ENCODE measurements at places on chromosomes 13 and 19.

- DNase-seq = no peak
Observed at GRCh38 chr19:17370026-17370587, 7.0 kb downstream of the PLVAP start.

DNA sequence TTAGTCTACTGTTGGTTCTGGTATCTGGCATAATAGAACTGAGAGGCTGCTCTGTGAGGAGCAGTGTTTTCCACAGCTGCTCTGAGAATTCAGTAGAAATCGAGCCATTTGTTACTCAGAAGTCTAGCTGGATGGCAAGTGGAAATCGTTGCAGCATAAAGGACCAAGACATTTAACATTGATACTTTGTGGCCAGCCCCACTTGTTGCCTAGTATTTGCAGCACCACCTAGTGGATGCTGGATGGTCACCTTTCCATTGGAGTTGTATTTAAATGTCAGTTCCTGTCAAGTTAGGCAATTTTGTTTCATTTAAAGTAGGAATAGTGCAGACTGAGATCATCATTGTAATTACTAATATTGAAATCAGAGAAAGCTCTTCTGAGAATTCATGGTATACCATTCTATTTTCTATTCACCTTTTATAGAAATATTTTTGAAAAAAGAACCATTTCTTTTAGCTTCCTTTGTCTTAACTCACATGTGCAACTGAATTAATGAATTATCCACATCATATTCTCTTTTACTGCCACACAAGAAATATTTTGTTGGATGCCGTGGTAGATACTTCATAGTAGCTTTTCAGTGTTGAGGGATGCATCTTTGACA, 64.6 kb downstream of the PDS5B start:
- DNase-seq = peak; percentile 39

- DNase-seq = no peak
Observed at GRCh38 chr19:48348045-48348444, 15.7 kb downstream of the TMEM143 start.

DNA sequence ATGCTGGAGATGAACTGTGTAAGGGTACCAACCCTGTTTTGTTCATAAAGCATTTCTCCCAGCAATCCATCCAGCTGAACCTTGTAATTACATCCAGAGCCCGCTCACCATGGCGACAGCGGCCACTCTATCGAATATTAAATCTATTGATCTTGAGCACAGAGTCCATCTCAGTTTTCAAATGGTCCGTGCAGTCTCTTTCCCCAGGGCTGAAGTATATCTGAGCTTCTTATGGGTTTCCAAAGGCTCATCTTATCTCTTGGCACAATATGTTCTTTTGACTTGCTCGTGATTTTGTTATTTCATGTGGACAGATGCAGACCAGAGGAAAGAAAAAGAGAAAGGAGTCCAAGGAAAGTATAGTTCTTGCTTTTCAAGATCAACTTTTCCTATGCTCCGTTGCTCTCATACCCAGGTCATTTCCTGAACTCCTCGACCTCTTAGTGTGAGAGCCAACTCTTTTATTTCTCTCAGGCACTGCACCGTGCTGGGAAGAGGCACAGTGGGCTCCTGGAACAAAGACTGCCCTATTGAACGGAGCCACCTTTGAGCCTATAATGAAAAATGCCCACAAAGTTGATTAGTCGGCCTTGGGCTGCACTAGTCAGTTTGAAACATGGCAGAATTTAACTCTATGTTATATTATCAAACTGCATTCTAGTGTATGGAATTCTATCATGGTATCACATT, 66.7 kb downstream of the RFC3 start:
- DNase-seq = no peak

DNA sequence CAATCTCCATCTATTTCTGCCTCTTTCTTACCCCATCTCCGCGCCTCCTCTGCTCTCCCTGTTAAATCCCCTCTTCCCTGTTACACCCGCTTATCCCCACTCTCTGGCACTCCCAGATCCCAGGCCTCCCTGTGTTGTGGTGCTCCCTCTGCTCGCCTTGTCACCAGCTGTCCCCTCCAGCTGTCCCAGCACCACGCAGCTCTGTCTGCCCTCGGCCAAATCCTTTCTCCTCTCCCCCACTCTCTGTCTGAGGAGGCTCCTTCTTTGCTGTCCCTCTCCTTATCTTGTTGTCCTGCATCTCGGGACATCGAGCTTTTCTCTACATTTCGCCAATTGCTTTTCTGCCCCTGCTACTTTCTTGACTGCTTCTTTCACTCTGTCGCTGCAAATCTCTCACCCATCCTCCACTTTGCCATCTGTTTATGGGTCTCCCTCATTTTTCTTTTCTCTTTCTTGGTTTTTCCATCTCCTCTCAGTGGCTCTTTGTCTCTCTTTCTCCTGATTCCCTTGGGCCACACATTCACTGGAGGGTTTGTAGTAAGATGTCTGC, 941 bp downstream of the ZNF160 start:
- peak; percentile 39 for DNase-seq

DNA sequence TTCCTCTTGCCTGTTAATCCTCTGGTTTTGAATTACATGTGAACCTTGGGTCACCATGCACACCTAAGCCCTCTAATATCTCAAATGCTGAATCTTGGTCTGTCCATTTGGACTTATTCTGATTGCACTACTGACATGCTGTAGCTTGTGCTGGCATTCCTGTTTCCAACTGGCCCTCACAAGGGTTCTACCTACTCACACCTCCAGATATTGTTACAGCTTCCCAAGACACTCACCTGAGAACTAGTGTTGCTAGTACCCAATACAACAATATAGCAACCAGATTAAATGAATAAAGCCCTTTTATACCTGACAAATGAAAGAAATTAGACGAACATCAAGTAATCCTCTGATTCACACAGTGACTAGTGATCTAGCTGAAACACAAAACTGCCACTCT, 16.6 kb downstream of the TEX30 start:
- no peak for DNase-seq

GRCh38 chr19:41927497-41928192, 604 bp downstream of the ERFL start:
- no peak for DNase-seq

GRCh38 chr13:101785858-101786257, 333.4 kb downstream of the ITGBL1 start:
- no peak for DNase-seq

DNA sequence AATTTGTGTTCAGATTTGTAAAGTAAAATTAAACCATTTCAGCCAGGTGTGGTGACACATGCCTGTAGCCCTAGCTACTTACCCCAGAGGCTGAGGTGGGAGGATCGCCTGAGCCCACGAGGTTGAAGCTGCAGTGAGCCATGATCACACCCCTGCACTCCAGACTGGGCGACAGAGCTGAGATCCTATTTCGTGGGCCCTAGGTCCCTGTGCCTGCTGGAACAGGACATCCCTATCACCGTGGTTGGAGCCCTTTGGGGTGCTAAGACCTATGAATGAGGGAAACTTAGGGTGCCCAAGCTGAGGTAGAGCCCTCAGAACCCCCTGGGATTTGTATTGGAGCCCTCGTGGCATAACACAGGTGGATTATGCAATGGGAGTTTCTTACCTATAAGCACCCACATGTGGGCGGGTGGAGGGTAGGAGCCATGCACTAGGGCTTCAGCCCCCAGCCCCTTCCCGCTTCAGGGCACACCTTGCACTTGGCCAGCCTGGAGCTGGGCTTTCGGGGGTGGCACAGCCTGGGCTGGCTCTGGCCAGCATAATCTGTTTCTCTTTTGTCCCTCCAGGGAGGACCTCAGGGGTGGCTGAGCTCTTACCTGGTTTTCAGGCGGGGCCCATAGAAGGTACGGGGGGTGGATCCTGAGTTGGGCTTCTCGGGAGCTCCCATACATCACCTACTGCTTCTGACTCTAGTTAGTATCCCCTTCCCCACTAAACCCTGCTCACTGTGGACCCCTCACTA, 7.2 kb upstream of the USF2 start:
- no peak for DNase-seq

DNA sequence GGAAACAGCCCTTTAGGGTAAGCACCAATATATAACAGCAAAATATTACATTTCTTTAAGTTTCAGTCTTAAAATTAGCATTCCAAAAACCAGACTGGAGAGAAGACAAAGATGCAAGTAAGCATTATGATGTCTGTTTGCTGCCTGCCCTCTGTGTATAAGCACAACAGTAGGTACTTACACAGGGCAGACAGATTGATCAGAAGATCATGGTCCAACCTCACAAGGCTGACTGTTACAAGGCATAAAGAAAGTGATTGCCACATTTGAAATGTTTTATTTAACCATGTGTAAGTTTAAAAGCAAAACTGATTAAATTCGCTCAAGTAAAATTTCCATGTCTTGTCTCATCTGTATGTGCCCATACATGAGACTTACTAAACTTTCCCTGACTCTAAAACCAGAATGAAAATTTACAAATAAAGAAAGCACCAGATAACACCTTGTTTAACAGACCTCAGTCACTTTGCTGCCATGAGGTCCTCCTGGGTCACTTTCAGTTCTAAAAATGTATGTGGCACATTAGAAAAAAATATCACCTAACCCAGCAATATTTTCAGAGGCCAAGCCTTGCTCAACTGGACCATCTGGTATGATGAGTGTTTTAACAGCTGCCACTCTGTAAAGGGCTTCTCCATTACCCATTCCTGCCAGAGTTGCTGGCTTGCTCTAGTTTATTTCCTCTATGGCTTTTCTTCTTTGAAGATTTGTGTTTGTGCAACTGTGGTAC, 297.0 kb downstream of the RBM26 start:
- no peak for DNase-seq

DNA sequence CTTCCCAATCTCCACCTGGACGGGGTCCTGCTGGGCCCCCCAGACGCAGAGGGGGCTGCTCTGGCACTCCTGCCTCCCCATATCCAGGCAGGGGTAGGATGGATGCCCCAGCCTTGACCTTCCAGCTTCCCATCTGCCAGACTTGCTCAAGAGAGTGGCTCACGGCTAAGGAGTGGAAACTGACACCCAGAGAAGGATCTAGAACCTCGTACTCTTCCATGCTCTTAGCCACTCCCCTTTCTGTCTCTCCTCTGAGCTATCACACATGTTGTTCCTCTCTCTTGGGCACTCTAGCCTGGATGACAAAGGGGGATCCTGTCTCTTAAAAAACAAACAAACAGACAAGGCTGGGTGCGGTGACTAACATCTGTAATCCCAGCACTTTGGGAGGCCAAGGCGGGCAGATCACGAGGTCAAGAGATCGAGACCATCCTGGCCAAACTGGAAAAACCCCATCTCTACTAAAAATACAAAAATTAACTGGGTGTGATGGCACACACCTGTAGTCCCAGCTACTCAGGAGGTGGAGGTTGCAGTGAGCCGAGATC, 12.2 kb upstream of the FUT5 start:
- DNase-seq = no peak

DNA sequence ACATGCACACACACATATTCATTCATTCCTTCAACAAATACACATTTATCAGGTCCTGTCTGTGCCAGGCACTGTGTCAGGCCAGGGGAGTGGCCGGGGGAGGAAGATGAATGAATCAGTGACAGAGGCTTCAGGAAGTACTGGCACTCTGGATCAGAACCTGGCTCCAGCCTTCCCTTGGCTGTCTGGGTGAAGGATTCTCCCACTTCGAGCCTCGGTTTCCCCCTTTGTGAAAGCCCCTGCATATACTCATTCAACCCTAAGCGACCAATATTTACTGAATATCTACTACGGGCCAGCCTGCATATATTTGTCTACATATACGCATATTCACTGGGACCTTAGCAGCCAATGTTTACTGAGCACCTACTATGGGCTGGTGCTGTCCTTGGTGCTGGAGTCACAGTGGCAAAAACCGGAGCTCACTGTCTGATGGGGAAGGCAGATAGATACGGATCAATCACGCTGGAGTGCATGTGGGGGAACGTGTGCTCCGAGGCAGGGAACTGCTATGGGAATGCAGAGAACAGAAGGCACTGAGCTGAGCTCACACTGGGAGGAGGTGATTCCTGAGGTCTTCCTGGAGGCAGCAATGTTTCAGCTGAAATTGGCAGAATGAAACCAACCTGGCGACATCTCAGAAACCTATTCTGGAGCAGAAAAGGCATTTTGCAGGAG, 636 bp upstream of the ZNF579 start:
- no peak for DNase-seq

DNA sequence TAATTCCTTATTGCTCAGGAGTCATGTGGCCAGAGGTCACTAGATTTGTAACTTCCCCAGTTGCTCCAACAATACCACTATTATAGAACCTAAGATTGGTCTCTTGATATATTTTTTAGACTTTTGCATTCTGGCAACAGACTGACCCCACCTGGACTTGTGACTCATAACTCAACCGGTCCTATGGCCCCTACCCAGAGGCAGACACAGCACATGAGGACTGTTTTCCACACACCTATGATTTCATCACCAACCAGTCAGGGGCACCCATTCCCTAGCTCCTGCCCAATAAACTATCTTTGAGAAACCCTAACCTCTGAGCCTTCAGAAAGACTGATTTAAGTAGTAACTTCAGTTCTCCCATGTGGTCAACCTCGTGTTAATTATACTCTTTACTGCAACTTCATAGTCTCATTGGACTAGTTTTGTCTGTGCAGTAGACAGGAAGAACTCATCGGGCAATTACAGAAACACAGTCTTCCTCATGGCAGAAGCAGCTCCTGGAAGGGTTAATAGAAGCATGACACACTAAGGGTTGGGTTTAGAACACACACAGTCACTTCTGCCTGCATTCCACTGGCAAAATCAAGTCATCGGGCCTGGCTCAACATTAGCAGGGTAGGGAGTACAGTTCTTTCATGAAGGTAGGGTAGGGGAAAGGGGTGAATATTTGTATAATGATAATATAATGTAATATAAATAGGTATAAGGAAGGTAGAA, 251.8 kb downstream of the UQCRFS1 start:
- DNase-seq = no peak

- DNase-seq = no peak
Observed at GRCh38 chr13:72463561-72463960, 263.9 kb downstream of the MZT1 start.

- no peak for DNase-seq
Observed at GRCh38 chr13:99363949-99364348, 56.8 kb upstream of the GPR183 start.

- no peak for DNase-seq
Observed at GRCh38 chr13:25525884-25526283, 154.1 kb downstream of the ATP8A2 start.

GRCh38 chr19:14728595-14728994, 38.7 kb downstream of the ZNF333 start:
- no peak for DNase-seq

- peak; percentile 94 for DNase-seq
Observed at GRCh38 chr19:16897029-16897855, 8.4 kb downstream of the F2RL3 start.

- DNase-seq = no peak
Observed at GRCh38 chr19:30695171-30695875, 323.1 kb downstream of the ZNF536 start.

GRCh38 chr13:24911133-24911908, 147.4 kb downstream of the RNF17 start:
- no peak for DNase-seq
